NCI-H526 (cell line): ENCODE measurements at places on chromosomes 1 and 21.

DNA sequence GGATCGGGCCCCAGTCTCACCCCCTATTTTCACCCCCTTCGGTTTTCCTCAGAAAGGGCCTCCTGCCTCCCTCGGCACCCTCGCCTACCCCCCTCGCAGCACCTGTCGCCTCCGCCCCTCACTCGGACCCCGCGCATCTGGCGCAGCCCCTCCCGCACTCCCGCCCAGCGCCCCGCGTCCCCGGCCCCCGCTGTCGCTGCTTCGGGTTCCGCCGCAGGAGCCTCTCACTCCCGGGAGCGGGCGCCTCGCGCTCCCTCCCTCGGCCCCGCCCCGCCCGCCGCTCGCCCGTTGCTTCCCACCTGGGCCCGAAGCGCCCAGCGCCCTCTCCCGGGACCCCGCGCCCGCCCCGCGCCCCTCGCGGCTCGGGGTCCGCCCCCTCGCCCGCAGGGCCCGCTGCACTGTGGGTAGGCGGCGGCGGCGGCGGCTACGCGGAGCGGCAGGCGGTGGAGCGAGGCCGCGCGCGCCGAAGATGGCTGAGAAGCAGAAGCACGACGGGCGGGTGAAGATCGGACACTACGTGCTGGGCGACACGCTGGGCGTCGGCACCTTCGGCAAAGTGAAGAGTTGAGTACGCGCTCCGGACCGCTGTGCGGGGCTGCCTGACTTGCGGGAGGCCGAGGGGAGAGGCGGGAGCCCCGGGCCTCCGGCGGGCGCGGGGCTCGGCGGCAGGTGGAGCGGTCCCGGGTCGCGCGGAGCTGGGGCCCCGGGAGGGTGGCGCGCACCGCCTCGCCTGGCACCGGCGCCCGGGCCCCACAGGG is at the start of gene PRKAA2:
Gene PRKAA2 (plus strand): TSS at position 396 of the 758 bp plus-strand sequence. CDS start 74 bp downstream, at position 470.
- DNase-seq = peak; percentile 49

GRCh38 chr1:64167176-64167575 is 36.2 kb upstream of the UBE2U start:
- DNase-seq = no peak

DNA sequence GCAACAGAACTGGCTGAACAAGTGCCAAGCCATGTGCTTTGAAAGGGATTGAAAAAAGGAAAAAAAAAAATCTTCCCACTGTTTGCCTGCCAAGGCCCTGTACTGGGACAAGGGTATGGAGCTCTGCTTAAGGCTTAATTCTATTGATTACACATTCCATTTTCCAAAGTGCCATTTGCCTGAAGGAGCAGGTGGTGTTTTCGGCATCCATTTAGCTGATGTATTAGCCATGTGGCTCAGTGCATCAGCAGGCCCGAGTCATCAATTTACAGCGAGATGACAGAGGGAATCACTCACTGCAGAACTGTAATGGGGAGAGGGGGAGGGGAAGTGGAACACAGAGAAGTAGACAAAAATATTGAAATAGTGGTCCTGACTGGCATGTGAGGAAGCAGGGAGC is 144.2 kb upstream of the BEND5 start:
- DNase-seq = no peak

- no peak for DNase-seq
These were observed 48.4 kb downstream of the WLS start for GRCh38 chr1:68183895-68184294.

DNA sequence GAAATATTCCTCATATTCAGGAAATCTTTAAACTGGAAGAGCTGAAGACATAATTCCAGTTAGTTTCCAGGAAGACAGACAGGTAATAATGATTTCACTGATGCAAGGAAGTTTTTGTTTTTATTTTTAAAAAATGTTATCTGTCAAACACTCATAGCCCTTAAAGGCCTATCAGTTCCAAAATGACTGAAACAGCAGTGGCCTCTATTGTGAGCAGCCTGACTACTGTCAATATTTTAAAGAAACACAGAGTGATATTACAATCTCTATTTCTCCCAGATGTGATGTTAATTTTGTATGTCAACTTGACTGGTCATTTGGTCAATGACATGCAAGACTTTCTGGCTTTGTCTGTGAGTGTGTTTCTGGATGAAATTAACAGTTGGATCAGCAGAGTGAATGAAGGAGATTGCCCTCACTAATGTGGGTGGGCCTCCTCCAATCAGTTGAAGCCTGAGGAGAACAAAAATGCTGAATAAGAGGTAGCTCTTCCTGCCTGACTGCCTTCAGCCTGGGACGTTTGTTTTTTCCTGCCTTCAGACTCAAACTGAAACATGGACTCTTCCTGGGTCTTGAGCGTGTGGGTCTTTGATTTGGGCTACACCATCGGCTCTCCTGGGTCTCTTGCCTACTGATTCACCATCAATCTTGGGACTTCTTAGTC is 31.3 kb upstream of the SLC30A10 start:
- no peak for DNase-seq

- DNase-seq = no peak
These were observed 2.3 kb upstream of the GIPC2 start for GRCh38 chr1:78043436-78043835.

DNA sequence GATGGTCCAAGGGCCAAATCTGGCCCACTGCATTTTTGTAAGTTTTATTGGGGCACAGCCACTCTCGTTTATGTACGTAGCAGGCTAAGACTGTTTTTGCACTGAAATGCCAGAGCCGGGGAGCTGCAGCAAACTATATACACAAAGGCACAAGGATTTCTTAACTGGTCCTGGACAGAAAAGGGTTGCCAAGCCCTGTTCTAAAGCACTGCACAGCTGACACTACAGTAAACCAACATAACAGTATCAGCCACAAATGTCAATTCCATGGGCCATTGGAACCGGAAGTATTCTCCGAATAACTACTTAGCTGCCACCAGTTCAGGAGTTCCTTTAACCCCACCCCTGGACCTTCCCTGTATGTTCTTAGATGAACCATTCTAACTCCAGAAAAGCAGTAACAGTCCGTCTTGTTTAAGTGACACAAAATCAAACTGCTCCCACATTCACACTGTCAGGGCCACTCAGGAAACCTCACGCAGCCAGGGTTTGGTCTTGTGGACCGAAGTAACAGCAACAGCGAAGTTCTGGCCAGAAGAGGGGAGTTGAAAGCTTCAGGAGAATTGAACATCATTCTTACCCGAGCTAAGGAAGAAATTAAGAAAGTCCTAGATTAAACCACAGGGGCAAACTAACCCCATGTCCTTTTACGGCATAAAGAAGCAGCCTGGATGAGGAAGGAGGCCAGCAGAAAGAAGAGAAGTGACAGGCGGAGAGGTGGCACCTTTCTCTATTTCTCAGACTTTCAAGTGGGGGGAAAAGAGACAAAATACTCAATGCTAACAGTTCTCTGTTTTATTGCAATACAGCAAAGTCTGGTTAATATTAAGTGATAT is 49.2 kb downstream of the COQ8A start:
- no peak for DNase-seq
